Spinal cord (tissue), 10 donors: ENCODE measurements at places on chromosomes 1 and 21.

- DNase-seq = no peak
- H3K36me3 ChIP-seq = no peaks in the 10 kb centered on the region
- H3K4me3 ChIP-seq = no peak overlapping the region
- H3K27ac ChIP-seq = no peak overlapping the region
These were observed 404.7 kb upstream of the VAMP3 start for GRCh38 chr1:7366286-7366954.

- H3K36me3 ChIP-seq = no peaks in the 10 kb centered on the region
- H3K4me1 ChIP-seq = peaks cover 16% of the 10 kb centered on the region
- peak; percentile 71 for DNase-seq
- peak overlapping the region; percentile 56 for H3K4me3 ChIP-seq
- H3K27me3 ChIP-seq = peaks cover 14% of the 10 kb centered on the region
- H3K27ac ChIP-seq = peak overlapping the region; percentile 63
These were observed 641 bp upstream of the KCNK2 start for GRCh38 chr1:215081661-215082531.

- H3K4me1 ChIP-seq = peaks cover 54% of the 10 kb centered on the region
- H3K27me3 ChIP-seq = no peaks in the 10 kb centered on the region
- DNase-seq = no peak
These were observed 21.6 kb downstream of the NAV1 start for GRCh38 chr1:201560328-201561194.

DNA sequence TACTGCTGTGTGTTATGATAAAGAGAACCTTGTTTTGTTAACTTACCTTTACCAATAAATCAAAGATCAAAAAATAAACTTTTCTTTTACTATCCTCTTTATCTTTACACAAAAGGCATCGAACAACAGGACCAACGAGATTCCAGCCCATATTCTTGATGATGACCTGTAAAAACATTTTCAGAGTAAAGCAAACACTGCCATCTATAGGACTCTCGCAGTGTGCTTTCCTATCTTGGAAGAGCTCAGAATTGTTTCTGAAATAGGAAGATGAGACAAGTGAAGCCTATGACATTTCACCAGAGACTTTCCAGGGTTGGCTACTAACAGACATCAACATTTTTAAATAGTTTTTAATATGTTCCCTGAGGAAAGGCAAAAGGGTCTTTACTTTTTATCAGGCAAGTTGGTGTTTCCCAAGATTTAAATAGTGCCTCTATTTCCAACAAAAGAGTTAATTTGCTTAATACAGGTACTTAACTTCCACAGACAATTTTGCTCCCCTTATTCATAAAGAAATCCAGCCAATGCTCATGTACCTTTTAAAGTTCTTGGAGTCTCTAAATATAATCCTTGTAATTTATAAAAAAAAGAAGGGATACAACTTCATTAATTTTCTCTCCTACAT is 7.3 kb downstream of the GLMN start:
- H3K36me3 ChIP-seq = peaks cover 3% of the 10 kb centered on the region
- H3K27me3 ChIP-seq = no peaks in the 10 kb centered on the region
- H3K4me1 ChIP-seq = no peaks in the 10 kb centered on the region
- peak; percentile 92 for DNase-seq

DNA sequence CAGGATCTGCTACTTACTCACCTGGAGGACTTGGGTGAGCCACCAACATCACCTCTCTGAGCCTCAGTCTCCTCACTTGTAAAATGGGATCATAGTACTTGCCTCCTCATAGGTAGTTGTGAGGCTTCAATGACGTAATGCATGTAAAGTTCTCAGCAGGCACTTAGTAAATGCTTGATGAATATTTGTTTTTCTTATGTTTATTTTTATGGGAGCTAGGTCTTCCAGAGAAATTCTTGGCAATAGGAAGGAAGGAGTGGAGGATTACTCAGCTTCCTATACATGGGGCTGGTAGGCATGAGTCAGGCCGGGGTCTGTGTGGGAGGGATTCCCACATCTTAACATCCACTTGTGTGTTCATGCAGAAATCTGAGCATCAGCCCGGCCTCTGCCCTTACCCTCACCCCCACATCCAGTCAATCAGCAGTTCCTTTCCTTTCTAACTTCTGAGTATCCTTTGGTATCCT is 95.4 kb upstream of the USP24 start:
- no peak overlapping the region for H3K27ac ChIP-seq
- DNase-seq = no peak
- H3K4me1 ChIP-seq = no peaks in the 10 kb centered on the region
- no peak overlapping the region for H3K4me3 ChIP-seq

DNA sequence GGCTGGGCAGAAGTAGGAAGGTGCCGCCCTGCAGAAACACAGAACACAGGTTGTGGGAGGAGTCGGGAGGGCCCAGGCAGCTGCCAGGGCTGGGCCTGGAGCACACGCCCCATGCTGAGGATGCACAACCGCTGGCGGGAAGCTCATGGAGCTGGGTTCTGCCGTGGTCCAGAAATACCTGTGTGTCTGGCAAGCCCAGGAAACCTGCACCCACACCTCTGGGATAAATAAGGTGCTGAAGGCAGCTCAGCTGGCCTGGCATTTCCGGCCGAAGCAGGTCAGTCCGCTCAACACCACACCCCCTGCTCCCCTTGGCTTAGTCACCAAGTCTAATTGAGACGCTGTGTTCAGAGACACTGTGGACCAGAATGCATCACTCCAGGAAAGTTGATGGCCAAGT is 32.1 kb downstream of the CTNNBIP1 start:
- peaks cover 30% of the 10 kb centered on the region for H3K4me1 ChIP-seq
- DNase-seq = no peak
- H3K36me3 ChIP-seq = peaks cover 30% of the 10 kb centered on the region
- no peak overlapping the region for H3K4me3 ChIP-seq
- no peak overlapping the region for H3K27ac ChIP-seq
- no peaks in the 10 kb centered on the region for H3K27me3 ChIP-seq

DNA sequence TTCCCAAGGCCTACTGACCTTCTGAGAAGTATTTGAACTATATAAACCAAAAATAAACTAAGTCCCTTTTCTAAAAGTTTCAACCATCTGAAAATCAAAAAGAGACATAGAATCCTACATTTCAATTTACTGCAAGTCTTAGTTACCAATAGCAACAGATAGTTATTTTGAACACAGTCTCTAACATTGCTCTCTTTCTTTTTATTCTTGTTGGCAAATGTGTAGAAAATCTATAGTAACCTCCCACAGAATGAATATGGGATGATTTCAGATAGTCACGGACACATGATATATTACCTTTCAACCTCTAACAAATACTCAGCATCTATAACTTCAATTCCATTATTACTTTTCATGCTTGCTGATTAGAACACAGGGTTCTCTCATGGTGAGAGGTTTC is 68.9 kb upstream of the RAB3GAP2 start:
- no peaks in the 10 kb centered on the region for H3K36me3 ChIP-seq
- no peak overlapping the region for H3K27ac ChIP-seq
- H3K4me3 ChIP-seq = no peak overlapping the region
- no peak for DNase-seq

DNA sequence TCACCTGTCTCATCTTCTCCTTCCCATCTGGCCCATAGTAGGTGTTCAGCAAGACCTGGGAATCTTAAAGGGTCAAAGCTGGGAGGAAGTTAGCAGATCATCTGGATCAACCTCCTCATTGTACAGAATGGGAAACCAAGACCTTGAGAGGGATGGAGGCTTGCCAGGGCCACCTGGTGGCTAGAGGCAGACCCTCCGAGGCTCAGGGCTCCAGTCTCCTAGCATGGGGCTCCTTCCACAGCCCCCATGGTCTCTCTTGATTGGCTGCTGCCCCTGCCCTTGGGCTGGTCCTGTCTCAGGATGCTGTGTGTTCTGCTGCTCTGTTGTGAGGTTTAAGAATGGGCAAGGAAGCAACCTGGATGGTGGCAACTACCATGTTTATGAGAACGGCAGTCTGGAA is 68.7 kb upstream of the CNTN2 start:
- no peaks in the 10 kb centered on the region for H3K27me3 ChIP-seq
- no peak overlapping the region for H3K4me3 ChIP-seq
- DNase-seq = no peak
- no peak overlapping the region for H3K27ac ChIP-seq
- H3K36me3 ChIP-seq = peaks cover 85% of the 10 kb centered on the region
- H3K4me1 ChIP-seq = peaks cover 3% of the 10 kb centered on the region

DNA sequence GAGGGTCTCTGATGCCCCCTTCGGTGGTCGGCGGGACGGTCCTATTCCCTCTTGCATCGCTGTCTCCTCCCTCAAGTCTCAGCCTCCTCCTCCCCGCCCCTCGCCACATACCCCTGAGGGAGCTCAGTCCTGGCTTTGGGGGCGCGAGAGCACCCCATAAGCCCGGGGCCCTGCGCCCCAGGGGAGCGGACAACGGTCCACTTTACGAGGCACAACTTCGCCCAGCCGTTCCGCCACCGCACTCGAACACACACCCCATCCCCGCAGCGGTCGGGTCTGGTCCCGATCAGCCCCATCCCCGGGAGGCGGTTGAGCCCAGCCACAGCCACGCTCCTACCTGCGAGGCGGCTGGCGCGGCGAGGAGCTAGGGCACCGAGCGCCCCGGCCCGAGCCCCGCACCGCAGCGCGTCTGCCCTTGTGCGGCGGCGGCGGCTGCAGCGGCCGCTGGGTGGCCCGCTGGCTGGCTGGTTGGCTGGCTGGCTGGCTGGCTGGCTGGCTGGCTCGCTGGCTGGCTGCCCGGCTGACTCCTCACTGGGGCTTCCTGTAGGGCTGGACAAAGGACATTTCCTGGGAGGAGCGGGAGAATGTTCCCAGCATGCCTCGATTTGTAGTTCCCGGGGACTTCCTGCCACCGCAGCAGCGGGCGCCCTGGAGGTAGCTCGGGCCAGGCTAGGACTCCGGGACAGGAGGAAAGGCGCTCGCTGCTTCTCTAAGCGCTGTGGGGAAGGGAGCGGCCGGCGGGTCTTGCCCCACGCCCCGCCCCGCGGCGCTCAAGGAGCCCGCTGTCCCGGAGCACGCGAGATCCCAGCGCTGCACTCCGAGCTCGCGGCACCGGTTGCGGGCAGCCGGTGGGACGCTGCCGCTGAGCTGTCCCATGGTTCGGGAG is at the start of gene ZNF697:
TSS of gene ZNF697 (minus strand) at position 533 of the 886 bp plus-strand sequence. CDS start 22,166 bp downstream, outside the sequence.
- H3K4me1 ChIP-seq = peaks cover 6% of the 10 kb centered on the region
- H3K27me3 ChIP-seq = no peaks in the 10 kb centered on the region
- DNase-seq = peak; percentile 89
- H3K36me3 ChIP-seq = no peaks in the 10 kb centered on the region
- H3K4me3 ChIP-seq = peak within 1 kb of the TSS; percentile 91
- peak within 1 kb of the TSS; percentile 88 for H3K27ac ChIP-seq

- peak overlapping the region; percentile 10 for H3K27ac ChIP-seq
- no peaks in the 10 kb centered on the region for H3K27me3 ChIP-seq
- H3K4me3 ChIP-seq = no peak overlapping the region
- no peak for DNase-seq
- no peaks in the 10 kb centered on the region for H3K36me3 ChIP-seq
These were observed 133.8 kb upstream of the F3 start for GRCh38 chr1:94675373-94675772.

- H3K36me3 ChIP-seq = no peaks in the 10 kb centered on the region
- H3K4me1 ChIP-seq = peaks cover 15% of the 10 kb centered on the region
- peak; percentile 25 for DNase-seq
- peak overlapping the region; percentile 4 for H3K27ac ChIP-seq
These were observed 47.8 kb downstream of the GADD45A start for GRCh38 chr1:67732750-67733151.

- H3K27me3 ChIP-seq = no peaks in the 10 kb centered on the region
- H3K27ac ChIP-seq = no peak overlapping the region
- no peak overlapping the region for H3K4me3 ChIP-seq
- peak; percentile 54 for DNase-seq
- no peaks in the 10 kb centered on the region for H3K4me1 ChIP-seq
- no peaks in the 10 kb centered on the region for H3K36me3 ChIP-seq
These were observed 217.5 kb upstream of the GREM2 start for GRCh38 chr1:240829487-240829886.

GRCh38 chr1:199084293-199084692 is 445.5 kb downstream of the PTPRC start:
- no peak overlapping the region for H3K4me3 ChIP-seq
- no peak for DNase-seq
- H3K27ac ChIP-seq = no peak overlapping the region
- no peaks in the 10 kb centered on the region for H3K4me1 ChIP-seq

GRCh38 chr1:20178634-20179370 is 7.1 kb upstream of the UBXN10 start:
- no peaks in the 10 kb centered on the region for H3K36me3 ChIP-seq
- no peak for DNase-seq
- no peak overlapping the region for H3K4me3 ChIP-seq
- peaks cover 4% of the 10 kb centered on the region for H3K4me1 ChIP-seq
- no peak overlapping the region for H3K27ac ChIP-seq
- H3K27me3 ChIP-seq = no peaks in the 10 kb centered on the region

GRCh38 chr1:19765623-19766022 is 34.1 kb downstream of the TMCO4 start:
- H3K27ac ChIP-seq = no peak overlapping the region
- H3K4me3 ChIP-seq = no peak overlapping the region
- no peaks in the 10 kb centered on the region for H3K36me3 ChIP-seq
- H3K27me3 ChIP-seq = no peaks in the 10 kb centered on the region

DNA sequence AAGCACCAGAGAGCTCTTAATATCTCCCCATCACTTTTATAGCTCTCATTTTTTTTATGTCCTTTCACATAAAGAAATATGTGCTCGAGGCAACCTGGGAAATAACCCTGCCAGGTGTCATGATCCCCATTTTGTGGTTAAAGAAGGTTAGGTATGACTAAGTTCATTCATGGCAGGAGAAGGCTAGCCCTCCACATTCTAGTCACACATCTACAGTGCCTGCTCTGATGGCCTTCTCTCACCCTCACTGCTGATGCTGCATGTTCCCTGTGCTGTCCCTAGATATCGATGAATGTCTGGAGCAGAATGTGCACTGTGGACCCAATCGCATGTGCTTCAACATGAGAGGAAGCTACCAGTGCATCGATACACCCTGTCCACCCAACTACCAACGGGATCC is 187.5 kb downstream of the TPR start:
- no peak overlapping the region for H3K4me3 ChIP-seq
- no peaks in the 10 kb centered on the region for H3K36me3 ChIP-seq
- no peaks in the 10 kb centered on the region for H3K27me3 ChIP-seq
- no peak overlapping the region for H3K27ac ChIP-seq
